ENCODE measurements at places on chromosomes 5 and 9.

DNA sequence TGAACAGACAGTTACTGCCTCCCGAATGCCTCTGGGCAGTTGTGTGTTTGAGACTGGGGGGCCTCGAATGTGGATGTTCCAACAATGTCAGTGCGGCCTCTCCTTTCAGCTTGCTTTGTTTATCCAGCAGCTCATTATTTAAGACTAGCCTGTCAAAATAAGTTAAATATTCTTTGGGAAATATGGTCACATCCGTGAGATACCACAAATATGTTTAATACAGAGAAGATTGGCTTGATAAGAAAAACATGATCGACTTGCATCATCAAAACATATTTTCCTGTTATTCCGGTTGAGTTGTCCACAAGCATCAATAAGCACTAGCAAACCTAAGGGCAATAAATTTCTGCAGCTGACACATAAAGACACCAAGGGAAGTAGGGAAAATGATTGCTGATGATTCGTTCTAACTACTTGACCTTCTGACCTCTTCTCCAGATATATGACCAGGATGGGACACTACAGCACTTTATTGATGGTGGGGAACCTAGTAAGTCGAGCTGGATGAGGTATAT, 66.5 kb downstream of the PRDM6 start:
- no peak for DNase-seq

DNA sequence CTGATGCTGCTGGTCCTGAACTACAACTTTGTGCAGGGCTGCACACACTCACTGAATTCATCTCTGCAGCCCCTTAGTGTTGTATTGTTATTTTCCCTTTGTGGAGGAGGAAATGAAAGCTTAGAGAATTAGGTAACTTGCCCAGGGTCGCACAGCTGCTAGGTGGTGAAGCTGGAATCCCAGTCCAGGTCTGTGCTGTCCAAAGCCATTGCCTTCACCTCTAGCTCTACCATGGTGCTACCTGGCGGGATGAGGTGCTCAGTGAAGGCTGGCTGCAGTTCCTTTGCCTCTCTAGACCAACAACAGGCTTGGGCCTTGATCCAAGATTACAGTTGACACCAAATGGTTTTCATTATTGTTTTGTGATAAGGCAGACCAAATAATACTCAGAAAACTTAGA, 177.8 kb upstream of the PITX1 start:
- peak; percentile 3 for DNase-seq

DNA sequence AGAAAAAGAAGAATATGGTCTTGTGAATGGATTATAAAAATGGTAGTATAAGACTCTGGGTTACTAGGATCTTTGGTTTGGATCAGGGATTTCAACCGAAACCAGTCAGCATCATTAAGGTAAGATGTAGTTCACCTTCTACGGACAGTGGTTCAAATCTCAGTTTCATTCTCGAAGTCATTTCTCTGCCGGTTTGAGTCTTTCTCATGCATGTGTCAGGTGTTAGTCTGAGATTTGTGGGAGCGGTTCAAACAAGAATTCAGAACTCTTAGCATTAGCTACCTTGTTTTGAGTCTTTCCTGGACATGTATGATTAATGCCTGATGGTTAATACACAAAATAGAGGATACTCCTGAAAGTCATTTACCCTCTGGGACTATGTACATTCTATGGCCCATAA, 735.9 kb upstream of the NUDT12 start:
- no peak for DNase-seq

GRCh38 chr5:62960781-62961180, 382.2 kb downstream of the LRRC70 start:
- no peak for DNase-seq

DNA sequence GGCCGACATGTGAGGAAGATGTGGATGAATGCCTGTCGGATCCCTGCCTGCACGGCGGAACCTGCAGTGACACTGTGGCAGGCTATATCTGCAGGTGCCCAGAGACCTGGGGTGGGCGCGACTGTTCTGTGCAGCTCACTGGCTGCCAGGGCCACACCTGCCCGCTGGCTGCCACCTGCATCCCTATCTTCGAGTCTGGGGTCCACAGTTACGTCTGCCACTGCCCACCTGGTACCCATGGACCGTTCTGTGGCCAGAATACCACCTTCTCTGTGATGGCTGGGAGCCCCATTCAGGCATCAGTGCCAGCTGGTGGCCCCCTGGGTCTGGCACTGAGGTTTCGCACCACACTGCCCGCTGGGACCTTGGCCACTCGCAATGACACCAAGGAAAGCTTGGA, 14.1 kb downstream of the CRB2 start:
- DNase-seq = no peak

DNA sequence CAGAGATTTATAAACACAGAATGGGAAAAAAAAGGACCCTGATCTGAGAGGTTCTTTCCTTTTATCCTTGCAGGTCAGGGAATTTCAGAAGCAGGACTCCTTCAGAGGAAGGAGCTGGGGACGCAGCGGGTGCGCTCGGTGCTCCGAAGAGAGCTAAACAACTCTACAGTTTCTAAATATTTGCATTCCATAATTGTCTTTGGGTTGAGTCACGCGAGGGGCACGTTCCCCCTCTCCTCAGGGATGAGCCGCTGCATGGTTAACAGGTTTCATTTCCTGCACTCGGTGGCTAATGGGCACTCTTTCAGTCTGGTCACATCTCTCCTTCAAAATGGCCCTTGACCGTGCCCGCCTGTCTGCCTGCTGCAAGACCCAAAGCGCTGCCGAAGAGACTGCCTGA, 165.0 kb upstream of the HMHB1 start:
- no peak for DNase-seq

GRCh38 chr5:86869268-86869667, 251.5 kb downstream of the COX7C start:
- DNase-seq = no peak

GRCh38 chr5:147686421-147686820, 96.1 kb downstream of the JAKMIP2 start:
- no peak for DNase-seq

DNA sequence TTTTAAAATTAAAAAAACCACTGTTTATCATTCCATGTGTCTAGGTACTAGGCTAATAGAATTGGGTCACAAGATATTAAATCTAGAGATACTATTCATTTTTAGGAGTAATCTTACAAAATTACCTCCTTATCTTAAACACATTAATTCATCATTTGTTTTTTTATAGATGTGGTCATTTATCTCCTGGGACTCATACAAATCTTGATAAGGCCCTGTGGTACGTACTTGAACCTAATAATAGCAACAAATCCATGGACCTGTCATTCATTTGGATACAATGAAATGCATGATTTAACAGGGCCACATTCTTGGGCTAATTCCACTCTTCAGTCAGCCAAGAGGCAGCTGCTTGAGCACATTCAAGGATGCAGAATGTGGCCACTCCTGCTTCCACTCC, 66.4 kb upstream of the MARCHF11 start:
- DNase-seq = no peak

GRCh38 chr9:117073539-117074341, 341.1 kb downstream of the ASTN2 start:
- peak; percentile 13 for DNase-seq

DNA sequence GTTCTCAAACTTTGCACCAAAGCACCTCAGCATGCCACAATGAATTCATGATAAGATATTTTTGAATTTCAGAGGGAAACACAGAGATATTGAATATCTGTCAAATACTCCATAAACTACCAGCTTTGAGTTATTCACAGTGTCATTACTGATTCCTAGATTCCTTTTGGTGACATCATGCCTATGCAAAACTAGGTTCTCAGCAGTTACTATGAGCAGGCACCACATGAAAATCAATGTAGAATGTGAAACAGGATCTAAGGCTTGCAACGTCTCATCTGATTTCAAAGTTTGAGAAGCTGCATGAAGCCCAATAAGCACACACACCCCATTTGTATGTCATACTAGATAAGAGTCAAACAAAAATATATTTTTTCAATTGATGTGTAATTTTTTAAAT, 426.5 kb downstream of the NR2F1-AS1 start:
- DNase-seq = no peak

DNA sequence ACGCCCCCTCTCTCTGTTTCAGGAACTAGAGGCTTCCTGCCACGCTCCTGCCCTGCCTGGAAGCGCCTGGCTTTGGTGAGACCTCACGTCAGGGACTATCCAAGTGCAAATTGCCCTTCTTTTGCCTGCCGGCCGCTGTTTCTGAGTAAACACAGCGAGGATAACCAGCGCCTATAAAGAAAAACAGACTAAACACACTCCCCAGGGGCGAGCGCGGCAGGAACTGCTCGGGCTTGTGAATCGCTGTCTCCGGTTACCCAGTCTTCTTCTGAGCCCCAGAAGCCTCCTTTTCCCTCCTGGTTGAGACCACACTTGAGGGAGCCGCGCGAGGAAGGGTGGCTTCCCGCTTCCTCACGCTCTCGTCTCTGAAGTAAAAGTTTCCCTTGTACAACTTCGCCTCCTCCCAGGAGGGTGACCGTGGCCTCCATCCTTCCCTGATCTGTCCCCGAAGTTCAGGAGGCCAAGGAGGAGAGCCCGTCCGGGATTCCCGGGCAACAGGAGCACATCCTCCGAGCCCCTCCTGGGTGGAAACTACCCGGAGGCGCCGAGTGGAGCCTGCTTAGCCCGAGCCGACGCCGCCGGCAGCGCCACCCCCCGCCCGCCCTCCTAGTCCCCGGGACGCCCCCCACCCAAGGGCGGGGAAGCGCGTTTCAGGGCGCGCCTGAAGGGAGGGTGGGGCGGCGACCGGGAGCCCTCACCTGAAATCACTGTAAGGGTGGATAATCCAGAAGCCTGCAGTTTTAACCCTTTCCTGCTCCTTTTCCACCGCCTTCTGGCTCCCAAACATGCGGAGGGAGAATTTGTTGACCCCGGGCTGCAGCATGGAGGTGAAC, 993 bp downstream of the HCN1 start:
- peak; percentile 10 for DNase-seq

- no peak for DNase-seq
Measured at GRCh38 chr5:132646583-132647266, 11.2 kb upstream of the IL13 start.

- no peak for DNase-seq
Measured at GRCh38 chr5:2670940-2671339, 80.5 kb downstream of the IRX2 start.

GRCh38 chr5:58211441-58211840, 248.4 kb downstream of the PLK2 start:
- no peak for DNase-seq

DNA sequence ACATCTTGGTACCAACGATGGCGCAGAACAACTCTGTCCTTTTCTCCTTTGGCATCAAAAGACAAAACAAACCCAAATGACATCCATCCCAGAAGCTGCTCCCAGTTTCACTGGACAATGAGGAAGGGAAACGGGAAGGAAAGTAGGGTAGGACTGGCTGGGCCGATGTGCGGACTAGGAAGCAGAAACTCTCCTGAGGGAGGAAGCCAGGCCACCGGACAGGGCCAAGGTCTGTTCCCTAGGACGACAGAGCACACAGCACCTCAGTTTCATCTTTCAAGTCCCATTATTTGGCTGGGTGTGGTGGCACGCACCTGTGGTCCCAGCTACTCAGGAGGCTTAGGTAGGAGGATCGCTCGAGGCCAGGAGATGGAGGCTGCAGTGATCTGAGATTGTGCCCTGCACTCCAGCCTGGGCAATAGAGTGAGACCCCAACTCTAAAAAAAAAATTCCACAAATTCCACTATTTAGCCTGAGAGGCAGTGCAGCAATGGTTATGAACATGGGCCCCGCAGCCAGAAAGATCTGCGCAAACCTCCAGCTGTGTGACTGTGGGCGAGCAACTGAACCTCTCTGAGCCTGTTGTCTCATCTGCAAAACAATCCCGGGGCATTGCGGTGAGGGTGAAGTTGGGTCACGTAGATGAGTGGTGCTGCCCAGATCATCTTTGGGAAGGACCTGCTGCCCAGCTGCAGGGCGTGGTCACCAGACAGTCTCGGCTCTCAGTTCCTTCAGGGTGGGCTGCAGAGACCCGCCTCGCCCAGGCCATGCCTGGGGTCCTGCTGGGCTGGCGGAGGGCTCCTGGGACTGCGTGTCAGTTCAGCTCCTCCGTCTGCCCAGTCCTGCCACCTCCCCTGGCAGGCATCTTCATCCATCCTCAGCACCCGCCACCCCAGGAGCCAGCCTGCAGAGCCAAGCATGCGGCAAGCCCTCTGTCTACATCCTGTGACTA, 101.2 kb upstream of the RAPGEF1 start:
- no peak for DNase-seq

GRCh38 chr9:36659500-36659899, 86.8 kb downstream of the MELK start:
- no peak for DNase-seq

DNA sequence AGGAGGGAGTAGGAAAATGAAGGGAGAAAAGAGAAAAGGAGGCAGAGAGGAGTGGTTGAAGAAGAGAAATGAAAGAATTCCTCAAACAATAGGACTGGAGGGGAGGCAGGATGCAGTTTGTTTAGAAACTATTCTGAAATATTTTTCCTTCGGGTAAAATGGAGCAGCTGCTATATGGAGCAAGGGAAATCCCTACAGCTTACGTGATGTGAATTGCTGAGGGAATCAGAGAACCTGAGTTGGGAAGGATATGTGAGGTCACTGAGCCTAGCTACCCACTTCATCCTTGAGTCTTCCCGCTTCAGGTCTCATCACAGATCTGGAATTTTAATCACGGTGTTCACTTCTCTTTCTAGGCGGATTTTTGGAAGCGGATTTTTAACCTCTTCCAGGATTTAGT, 204.3 kb downstream of the ERCC6L2 start:
- no peak for DNase-seq

DNA sequence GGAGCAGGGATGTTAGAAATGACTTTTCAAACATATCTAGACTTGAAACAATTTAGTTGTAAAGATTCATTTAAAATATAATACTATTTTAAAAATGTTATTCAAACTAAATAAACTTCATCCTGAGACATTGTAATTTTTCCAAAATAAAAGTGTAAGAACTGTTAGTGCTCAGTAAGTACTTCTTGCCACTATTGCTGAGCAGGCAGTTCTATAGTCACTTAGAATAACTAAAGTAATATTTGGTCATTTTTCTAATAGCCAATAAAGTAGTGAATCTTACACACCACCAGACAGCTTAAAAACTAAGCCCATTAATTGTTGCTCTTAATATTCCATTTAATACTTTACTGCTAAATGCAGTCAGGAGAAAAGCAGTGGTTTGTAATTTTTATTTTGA, 1120.0 kb upstream of the CDH10 start:
- no peak for DNase-seq

- no peak for DNase-seq
Measured at GRCh38 chr5:98217138-98217537, 556.3 kb upstream of the RGMB start.

GRCh38 chr5:155936520-155937406, 390.2 kb upstream of the SGCD start:
- DNase-seq = no peak

GRCh38 chr9:111599092-111599954, at the start of gene PTGR1:
PTGR1 (minus strand) TSS chr9:111599647; CDS start chr9:111597422, 2,225 bp downstream.
- peak; percentile 40 for DNase-seq

- no peak for DNase-seq
Measured at GRCh38 chr5:76794871-76795270, 24.0 kb upstream of the F2RL1 start.

- no peak for DNase-seq
Measured at GRCh38 chr5:176629317-176629852, 949 bp downstream of the SNCB start.

- no peak for DNase-seq
Measured at GRCh38 chr9:70753311-70753710, 338.9 kb upstream of the KLF9 start.

- DNase-seq = no peak
Measured at GRCh38 chr5:78534148-78534904, 114.2 kb downstream of the LHFPL2 start.

- no peak for DNase-seq
Measured at GRCh38 chr5:39486361-39486760, 61.6 kb upstream of the DAB2 start.

Data from progenitor cell of endocrine pancreas (in vitro differentiated cells).